ENCODE measurements at places on chromosomes 5 and 9. TPM values are rescaled to one million over a fixed set of nuclear protein-coding genes. Genes with fewer than 3 reads are reported as not detected.

GRCh38 chr5:6305853-6306252 is 72.5 kb downstream of the MED10 start:
- no peak overlapping the region for H3K27ac ChIP-seq
- no peak overlapping the region for H3K4me3 ChIP-seq
- H3K4me1 ChIP-seq: no peaks in the 10 kb centered on the region
- H3K36me3 ChIP-seq: no peaks in the 10 kb centered on the region

- no peak overlapping the region for H3K4me3 ChIP-seq
- H3K27ac ChIP-seq: no peak overlapping the region
- H3K27me3 ChIP-seq: no peaks in the 10 kb centered on the region
- no peak for DNase-seq
These were observed 10.8 kb downstream of the NOTCH1 start for GRCh38 chr9:136535070-136535469.

GRCh38 chr5:72066705-72067107 is 40.6 kb upstream of the MAP1B start:
- no peak overlapping the region for H3K4me3 ChIP-seq
- H3K27ac ChIP-seq: no peak overlapping the region
- no peak for DNase-seq
- peaks cover 15% of the 10 kb centered on the region for H3K27me3 ChIP-seq

DNA sequence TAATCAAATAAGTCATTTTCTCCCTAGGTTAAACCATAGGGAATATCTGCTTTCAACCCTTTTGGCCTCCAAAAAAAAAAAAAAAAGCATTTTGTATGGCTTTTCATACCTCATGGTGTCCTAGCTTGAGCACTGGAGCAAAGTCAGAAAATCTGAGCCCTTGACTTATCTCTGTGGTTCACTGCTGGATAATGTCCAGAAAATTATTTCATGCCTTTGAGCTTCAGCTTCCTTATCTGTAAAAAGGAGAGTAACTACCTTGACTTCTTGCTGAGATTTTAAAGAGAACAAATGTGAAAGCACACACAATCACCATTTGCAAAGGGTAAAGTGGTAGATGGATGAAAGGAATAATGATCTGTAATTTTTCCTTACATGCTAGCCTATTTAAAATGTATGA is 165.9 kb downstream of the ALDH1A1 start:
- no peak overlapping the region for H3K27ac ChIP-seq
- DNase-seq: no peak
- no peak overlapping the region for H3K4me3 ChIP-seq
- no peaks in the 10 kb centered on the region for H3K27me3 ChIP-seq
- H3K4me1 ChIP-seq: no peaks in the 10 kb centered on the region
- H3K36me3 ChIP-seq: no peaks in the 10 kb centered on the region

The CORO2A gene
- 0.68 TPM for total RNA-seq

GRCh38 chr9:128005923-128006322 is 25.1 kb upstream of the EEIG1 start:
- no peaks in the 10 kb centered on the region for H3K36me3 ChIP-seq
- H3K4me1 ChIP-seq: no peaks in the 10 kb centered on the region
- DNase-seq: no peak
- H3K27me3 ChIP-seq: no peaks in the 10 kb centered on the region
- no peak overlapping the region for H3K4me3 ChIP-seq

The SPATA31D4 gene
- total RNA-seq: not detected

DNA sequence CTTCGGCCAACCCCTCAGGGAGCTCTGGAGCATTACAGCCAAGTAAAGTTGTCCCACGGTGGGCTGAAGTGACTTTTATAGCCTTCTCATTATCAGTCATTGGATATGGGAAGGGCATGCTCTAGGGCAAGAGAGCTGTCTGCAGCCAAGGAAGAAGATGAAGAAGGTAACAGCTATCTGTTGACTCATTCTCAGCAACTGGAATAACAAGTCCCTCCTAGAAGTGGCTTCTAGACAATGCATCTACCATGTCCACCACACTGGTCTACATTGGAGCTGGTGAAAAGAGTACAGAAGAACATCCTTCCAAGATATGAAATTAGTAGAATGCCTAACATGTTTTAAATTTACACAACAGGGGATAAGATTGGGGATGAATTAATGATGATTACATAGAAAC is 524.2 kb downstream of the ACTL7B start:
- no peak overlapping the region for H3K27ac ChIP-seq
- no peaks in the 10 kb centered on the region for H3K36me3 ChIP-seq
- H3K27me3 ChIP-seq: no peaks in the 10 kb centered on the region
- DNase-seq: no peak

The PRDM12 gene
- not detected for total RNA-seq

- no peaks in the 10 kb centered on the region for H3K27me3 ChIP-seq
- DNase-seq: no peak
- no peak overlapping the region for H3K4me3 ChIP-seq
- no peaks in the 10 kb centered on the region for H3K36me3 ChIP-seq
These were observed 270.4 kb downstream of the ARHGAP26 start for GRCh38 chr5:143040622-143041021.

- no peaks in the 10 kb centered on the region for H3K27me3 ChIP-seq
- no peak for DNase-seq
- H3K27ac ChIP-seq: no peak overlapping the region
These were observed 41.4 kb downstream of the GLIS3 start for GRCh38 chr9:4258320-4259090.

DNA sequence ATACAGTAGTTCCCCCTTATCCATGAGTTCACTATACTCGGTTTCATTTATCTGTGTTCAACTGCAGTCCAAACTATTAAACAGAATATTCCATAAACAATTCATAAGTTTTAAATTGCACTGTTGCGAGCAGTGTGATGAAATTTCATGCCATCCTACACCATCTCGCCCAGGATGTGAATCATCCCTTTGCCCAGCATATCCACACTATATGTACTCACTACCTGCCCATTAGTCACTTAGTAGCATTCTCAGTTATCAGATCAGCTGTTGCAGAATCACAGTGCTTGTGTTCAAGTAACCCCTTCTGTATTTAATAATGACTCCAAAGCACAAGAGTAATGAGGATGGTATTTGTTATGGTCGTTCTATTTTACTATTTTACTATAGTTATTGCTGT is 51.5 kb downstream of the SHOC1 start:
- H3K4me1 ChIP-seq: no peaks in the 10 kb centered on the region
- peak; percentile 14 for DNase-seq
- H3K27ac ChIP-seq: no peak overlapping the region
- no peak overlapping the region for H3K4me3 ChIP-seq
- H3K27me3 ChIP-seq: no peaks in the 10 kb centered on the region

- no peak overlapping the region for H3K4me3 ChIP-seq
- DNase-seq: no peak
- peaks cover 5% of the 10 kb centered on the region for H3K4me1 ChIP-seq
- H3K36me3 ChIP-seq: no peaks in the 10 kb centered on the region
These were observed 32.9 kb downstream of the ELL2 start for GRCh38 chr5:95928724-95929253.

DNA sequence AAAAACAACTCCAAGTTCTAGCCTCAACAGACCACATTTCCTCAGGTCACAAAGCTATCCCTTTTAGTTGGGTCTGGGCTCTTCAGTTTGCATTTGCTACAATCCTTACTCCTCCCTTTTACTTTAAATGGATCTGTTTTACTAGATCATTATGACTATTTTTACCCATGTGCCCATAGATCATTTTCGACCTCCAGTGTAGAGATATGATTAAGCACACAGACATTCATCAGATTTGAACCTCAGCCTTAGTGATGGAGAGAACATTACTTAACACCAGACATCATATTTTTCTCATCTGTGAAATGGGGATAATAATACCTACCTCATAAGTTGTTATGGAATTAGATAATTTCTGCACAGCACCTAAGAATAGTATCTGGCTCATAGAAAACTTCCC is 141.9 kb downstream of the NPR3 start:
- H3K4me3 ChIP-seq: no peak overlapping the region
- no peak overlapping the region for H3K27ac ChIP-seq
- no peak for DNase-seq
- no peaks in the 10 kb centered on the region for H3K27me3 ChIP-seq

- H3K27ac ChIP-seq: no peak overlapping the region
- no peaks in the 10 kb centered on the region for H3K27me3 ChIP-seq
- no peak overlapping the region for H3K4me3 ChIP-seq
- no peaks in the 10 kb centered on the region for H3K4me1 ChIP-seq
- DNase-seq: no peak
- no peaks in the 10 kb centered on the region for H3K36me3 ChIP-seq
These were observed 65.4 kb upstream of the C9orf72 start for GRCh38 chr9:27638716-27639115.

The SLC25A48 gene
- total RNA-seq: not detected

GRCh38 chr9:696332-697323 is 144.9 kb upstream of the DMRT1 start:
- no peak overlapping the region for H3K4me3 ChIP-seq
- DNase-seq: peak; percentile 27
- H3K4me1 ChIP-seq: peaks cover 9% of the 10 kb centered on the region
- H3K36me3 ChIP-seq: no peaks in the 10 kb centered on the region
- H3K27ac ChIP-seq: no peak overlapping the region
- H3K27me3 ChIP-seq: no peaks in the 10 kb centered on the region

DNA sequence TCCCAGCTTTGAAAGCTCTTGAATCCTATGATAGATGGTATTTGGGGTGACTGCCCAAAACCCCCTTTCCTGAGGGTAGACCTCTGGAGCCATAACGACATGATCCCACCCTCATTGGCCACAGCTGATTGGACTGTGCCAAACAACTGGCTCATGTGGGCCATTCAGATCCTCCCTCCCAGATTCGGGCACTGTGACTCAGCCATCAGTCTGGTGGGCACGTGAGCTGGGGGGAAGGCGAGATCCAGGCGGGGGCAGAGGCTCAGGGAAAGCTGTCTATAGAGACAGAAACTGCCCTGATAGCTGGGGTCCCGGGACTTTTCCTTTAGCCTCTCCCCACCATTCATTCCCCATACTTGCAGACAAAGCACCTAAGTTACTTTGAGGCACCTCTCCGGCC is 15.1 kb upstream of the NCS1 start:
- H3K27me3 ChIP-seq: no peaks in the 10 kb centered on the region
- no peaks in the 10 kb centered on the region for H3K4me1 ChIP-seq

GRCh38 chr5:142994218-142994617 is 224.0 kb downstream of the ARHGAP26 start:
- H3K4me1 ChIP-seq: no peaks in the 10 kb centered on the region
- no peaks in the 10 kb centered on the region for H3K27me3 ChIP-seq

DNA sequence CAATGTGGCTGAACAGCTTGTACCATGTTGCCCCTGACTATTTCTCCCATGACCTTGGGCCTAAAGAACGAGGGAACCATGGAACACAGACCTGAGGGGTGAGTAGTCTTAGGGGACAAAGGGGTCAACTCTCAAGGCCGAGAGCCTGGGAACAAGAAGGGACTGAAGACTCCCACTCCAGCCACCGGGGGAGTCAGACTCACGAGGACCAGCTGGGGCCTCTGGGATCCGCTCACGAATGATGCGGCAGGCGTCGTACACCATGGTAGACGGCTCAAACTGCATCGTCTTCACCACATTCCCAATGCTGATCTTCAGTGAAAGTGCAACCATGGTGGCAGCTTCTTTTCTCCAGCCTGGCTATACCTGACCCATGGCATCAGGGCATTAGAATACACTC is 6.6 kb downstream of the TLN1 start:
- H3K27ac ChIP-seq: no peak overlapping the region
- H3K4me1 ChIP-seq: peaks cover 13% of the 10 kb centered on the region
- no peaks in the 10 kb centered on the region for H3K27me3 ChIP-seq
- H3K36me3 ChIP-seq: peaks cover 43% of the 10 kb centered on the region
- no peak overlapping the region for H3K4me3 ChIP-seq
- no peak for DNase-seq

The TTC39B gene
- 1.6 TPM for total RNA-seq

DNA sequence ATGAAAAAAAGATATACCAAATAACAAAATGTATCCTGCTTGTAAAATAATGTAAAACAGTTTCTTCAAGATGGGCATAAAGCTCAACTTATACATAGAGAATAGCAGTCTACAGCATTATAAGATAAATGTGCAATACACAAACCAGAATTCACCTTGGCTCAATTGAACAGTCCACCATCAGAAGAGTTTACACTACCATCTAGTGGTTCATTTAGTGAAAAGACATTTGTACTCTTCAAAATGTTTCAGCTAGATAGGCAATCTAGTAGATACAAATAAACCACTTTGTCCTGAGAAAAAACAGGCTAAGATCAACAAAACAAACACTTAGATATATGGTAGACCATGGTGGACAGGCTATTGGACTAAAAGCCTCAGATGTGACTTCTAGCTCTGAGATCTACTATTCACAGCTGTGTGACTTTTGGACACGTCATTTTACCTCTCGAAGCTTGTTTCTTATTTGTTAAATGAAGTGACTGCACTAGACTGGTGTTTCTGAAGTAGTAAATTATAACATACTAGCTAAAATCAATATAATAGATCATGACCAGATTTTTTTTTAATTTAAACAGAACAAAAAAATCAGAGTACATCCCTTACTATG is 22.1 kb upstream of the TPD52L3 start:
- H3K4me1 ChIP-seq: no peaks in the 10 kb centered on the region
- no peak overlapping the region for H3K27ac ChIP-seq
- H3K27me3 ChIP-seq: peaks cover 10% of the 10 kb centered on the region
- no peak overlapping the region for H3K4me3 ChIP-seq

The POU5F2 gene
- total RNA-seq: 0.73 TPM

DNA sequence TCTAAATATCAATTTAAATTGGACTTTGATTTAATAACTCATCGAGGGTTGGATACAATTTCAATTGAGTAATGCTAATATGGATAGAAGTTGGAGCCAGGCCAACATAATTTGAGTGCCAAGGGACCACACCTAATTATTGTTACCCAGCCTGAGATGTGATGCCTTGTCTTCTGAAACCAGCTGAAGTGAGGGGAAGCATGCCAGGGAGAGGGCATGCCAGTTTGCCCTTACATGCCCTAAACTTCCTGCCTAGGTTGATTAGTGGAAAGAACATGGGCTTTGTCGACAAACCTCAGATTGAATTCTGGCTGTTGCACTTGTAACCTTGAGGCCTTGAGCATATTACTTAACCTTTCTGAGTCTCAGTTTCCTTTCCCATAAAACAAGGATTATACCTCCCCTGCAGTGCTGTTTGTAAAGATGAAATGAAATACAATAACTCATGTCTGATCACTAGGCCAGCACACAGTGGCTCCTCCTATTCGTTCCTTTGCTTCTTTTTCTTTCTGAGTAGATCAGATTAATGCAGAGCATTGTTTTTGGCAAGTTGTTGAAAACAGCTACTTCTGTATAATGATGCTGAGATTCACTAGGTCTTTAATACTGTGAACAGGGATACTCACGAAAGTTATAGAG is 412.8 kb downstream of the TLE4 start:
- H3K4me3 ChIP-seq: no peak overlapping the region
- H3K27me3 ChIP-seq: no peaks in the 10 kb centered on the region
- no peaks in the 10 kb centered on the region for H3K36me3 ChIP-seq
- H3K27ac ChIP-seq: no peak overlapping the region

- no peak for DNase-seq
- H3K36me3 ChIP-seq: no peaks in the 10 kb centered on the region
These were observed 129.3 kb upstream of the SLC44A1 start for GRCh38 chr9:105114964-105115728.

- H3K36me3 ChIP-seq: no peaks in the 10 kb centered on the region
- H3K4me1 ChIP-seq: no peaks in the 10 kb centered on the region
- H3K27me3 ChIP-seq: no peaks in the 10 kb centered on the region
- DNase-seq: no peak
These were observed 102.7 kb upstream of the VCAN start for GRCh38 chr5:83368835-83369234.

Measured in A673 (cell line).